ENCODE measurements at places on chromosomes 4 and X. TPM values are rescaled to one million over a fixed set of nuclear protein-coding genes. Genes with fewer than 3 reads are reported as not detected.

Gene ETNPPL
- 0.53 TPM for polyA plus RNA-seq

Gene CRMP1
- 69.3 TPM for polyA plus RNA-seq

Gene ABCB7
- 36.1 TPM for polyA plus RNA-seq

Gene NAP1L3
- polyA plus RNA-seq = 14.6 TPM

Gene CCSER1
- polyA plus RNA-seq = 22.4 TPM

Gene PCDH18
- polyA plus RNA-seq = 167 TPM

Gene SCML1
- 28.8 TPM for polyA plus RNA-seq

Gene CT47B1
- not detected for polyA plus RNA-seq

Gene UGT2B10
- not detected for polyA plus RNA-seq

Gene PRSS12
- 7.1 TPM for polyA plus RNA-seq

Gene PAPSS1
- polyA plus RNA-seq = 89.3 TPM

Gene LANCL3
- polyA plus RNA-seq = 0.20 TPM

Gene HSFX1
- 2.1 TPM for polyA plus RNA-seq

Gene ESX1
- polyA plus RNA-seq = not detected

Gene LRIT3
- 1.4 TPM for polyA plus RNA-seq

Gene NPY2R
- polyA plus RNA-seq = 0.53 TPM

Gene TAF9B
- 55.6 TPM for polyA plus RNA-seq

Gene PRDM8
- 1.5 TPM for polyA plus RNA-seq

Gene AMER1
- polyA plus RNA-seq = 8.5 TPM

Gene AFAP1
- 21.7 TPM for polyA plus RNA-seq

Gene ARX
- polyA plus RNA-seq = not detected

Gene COL25A1
- polyA plus RNA-seq = 19.6 TPM

Gene UGT2A1
- polyA plus RNA-seq = 8.6 TPM

Gene PHOX2B
- 0.10 TPM for polyA plus RNA-seq

Gene SLITRK4
- 17.9 TPM for polyA plus RNA-seq

Gene TRIM75
- 0.10 TPM for polyA plus RNA-seq

Gene CSN1S1
- not detected for polyA plus RNA-seq

Gene ENPEP
- 222 TPM for polyA plus RNA-seq

Gene BEX2
- 93.2 TPM for polyA plus RNA-seq

Gene SLITRK2
- polyA plus RNA-seq = 2.2 TPM

Gene ADGRL3
- 31.1 TPM for polyA plus RNA-seq

Gene MAGEA1
- not detected for polyA plus RNA-seq

Gene STOX2
- 14.2 TPM for polyA plus RNA-seq

Gene ARR3
- 1.6 TPM for polyA plus RNA-seq

Gene SH3BGRL
- 200 TPM for polyA plus RNA-seq

Gene FRMD7
- 1.3 TPM for polyA plus RNA-seq

Gene GAGE12E
- not detected for polyA plus RNA-seq

Gene PABPC1L2A
- not detected for polyA plus RNA-seq

Gene PRSS48
- polyA plus RNA-seq = not detected

Gene RHOXF1
- 3.0 TPM for polyA plus RNA-seq

Gene RS1
- polyA plus RNA-seq = 0.25 TPM

Gene UGT2B15
- 0.07 TPM for polyA plus RNA-seq

Gene MAGEA11
- polyA plus RNA-seq = not detected

Gene ADH4
- 0.71 TPM for polyA plus RNA-seq

Gene CT83
- polyA plus RNA-seq = not detected

Gene EVC
- 52.7 TPM for polyA plus RNA-seq

All from left kidney (tissue), 8 donors.